ENCODE measurements at places on chromosomes 5 and 9.

DNA sequence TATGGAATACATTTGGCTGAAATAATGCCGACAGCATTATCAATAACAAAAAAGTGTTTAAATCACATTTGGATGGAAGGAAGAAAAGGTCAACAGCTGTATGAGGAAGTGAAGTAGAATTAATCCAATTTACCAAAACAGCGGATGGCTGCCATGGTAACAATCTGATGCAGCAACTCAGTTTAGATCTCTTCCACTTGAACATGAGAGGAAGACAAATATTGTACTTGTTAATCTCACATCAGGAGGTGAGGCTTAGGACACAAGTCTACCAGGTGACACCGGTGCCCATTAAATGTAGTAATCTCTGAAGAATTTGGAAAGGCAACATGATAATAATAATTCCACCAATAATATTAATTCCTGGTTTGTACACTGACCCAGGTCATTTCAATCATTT lies 2.4 kb downstream of the RASEF start:
- DNase-seq, result no peak

DNA sequence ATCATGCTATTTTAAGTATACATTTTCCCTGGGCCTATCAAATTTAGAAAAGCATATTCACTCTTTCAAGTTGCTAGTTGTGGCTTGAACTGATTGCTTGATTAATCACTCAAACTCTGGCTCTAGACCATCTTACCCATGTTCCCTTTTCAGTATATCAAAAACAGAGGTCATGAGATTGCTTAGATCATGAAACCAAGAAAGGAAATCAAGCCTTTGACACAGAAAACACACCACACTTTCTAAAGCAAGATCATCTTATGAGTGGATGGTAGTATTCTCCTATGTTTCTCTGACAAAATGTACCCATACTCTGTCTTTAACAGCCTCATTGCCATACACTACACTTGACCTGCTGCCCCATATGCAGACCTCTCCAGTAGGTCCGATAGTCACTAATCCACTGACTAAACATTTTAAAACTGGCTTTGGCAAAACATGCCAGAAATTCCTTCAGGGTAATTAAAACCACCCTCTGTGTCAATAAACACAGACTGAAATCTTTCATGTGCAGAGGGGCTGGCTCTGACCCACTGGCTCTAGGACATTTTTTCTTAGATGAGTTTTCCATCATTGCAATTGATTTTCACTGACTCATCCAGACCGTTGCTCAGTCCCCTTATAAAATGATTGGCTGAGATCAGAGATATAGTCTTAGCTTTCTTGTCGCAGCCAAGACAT lies 18.2 kb downstream of the PPP2R2B start:
- DNase-seq, result no peak

DNA sequence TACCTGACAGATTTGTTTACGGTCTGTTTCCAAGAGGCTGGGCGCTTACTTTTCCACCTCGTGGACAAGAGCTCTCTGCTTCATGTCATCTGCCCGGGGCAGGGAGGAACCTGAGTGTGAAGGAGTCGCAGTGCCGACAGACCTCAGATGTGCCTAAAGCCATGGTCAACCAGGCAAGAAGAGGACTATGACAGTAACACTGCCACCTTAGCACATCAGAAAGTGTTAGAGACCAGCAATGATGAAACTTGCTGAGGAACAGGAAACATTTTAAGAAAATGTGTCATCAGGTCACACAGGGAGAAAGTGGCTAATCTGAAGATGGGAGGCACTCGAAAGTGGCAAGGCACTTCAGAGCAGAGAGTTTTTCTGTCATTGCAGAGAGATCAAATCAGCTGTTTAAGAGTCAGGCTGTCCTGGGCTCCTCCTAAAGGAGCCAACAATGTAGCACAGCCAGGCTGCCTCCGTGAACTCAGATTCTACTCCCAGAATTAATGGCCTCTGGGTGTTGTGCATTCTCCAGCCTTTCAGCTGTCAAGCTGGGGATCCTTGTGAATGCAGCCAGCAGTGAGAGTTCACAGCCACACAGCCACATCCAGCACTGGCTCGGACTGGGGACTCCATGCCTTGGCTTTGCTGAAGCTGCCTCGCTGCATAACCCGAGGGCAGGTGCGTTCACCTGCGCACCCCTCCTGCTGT lies 94.6 kb downstream of the RAPGEF1 start:
- DNase-seq, result no peak

- no peak for DNase-seq
These were observed 42.9 kb upstream of the MEF2C start for GRCh38 chr5:88925692-88926490.

DNA sequence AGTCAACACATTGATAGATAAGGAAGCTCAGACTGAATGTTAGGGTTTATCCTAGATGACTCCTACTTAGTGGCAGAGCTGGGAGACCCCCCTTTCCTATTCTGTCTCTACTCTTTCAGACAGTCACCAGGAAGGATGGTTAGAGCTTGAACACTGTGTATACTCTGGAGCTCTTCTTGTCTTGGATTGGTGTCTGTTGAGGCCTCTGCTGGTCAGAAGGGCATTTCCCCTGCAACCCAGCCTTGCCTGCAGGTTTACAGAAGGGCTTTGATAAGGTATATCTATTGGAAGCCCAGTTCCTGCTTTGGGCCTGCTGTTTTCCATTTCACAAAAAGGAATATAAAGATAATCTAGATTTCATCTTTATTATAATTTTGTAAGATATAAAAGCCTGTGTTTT lies 71.8 kb downstream of the KDM4C start:
- DNase-seq, result no peak

GRCh38 chr9:133075925-133076630 lies 14.3 kb downstream of the CEL start:
- DNase-seq, result no peak

GRCh38 chr5:43336159-43336558 lies 22.9 kb upstream of the HMGCS1 start:
- DNase-seq, result no peak

GRCh38 chr5:106136061-106136460 lies 1534.7 kb downstream of the EFNA5 start:
- no peak for DNase-seq

DNA sequence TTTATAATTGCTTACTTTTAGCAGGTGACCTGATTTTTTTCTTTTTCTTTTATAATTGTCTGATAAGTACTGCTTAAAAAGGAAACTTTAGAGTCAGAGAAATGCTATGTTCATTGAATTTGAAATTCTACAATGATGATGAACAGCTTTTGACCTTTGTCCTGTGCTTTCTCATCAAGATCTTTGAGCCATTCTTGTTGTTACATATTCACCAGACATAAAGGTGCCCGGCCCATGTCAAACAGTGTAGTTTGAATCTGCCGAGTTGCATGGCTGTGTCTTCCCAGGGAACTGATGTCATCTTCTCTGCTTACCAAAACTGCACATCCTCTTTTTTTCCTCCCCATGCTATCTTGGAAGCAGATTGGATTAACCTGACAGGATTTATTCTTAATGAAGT lies 163.6 kb downstream of the LRRC70 start:
- DNase-seq, result no peak

DNA sequence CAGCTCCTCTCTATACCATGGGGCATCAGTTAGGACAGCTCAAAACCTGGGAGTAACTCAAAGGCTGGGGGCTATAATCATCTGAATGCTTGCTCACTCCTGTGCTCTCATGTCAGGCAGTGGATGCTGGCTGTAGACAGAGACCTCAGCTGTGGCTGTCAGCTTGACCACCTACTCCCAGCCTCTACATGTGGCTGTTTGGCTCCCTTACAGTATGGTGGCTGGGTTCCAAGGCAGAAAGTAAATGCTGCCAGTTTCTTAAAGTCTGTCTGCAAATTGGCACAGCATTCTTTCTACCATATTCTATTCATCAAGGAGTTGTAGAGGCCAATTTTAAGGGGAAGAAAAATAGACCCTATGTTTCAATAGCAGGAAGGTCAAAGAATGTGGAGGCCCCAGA lies 66.9 kb downstream of the TMC1 start:
- DNase-seq, result no peak

- DNase-seq, result no peak
These were observed 12.3 kb downstream of the DCAF10 start for GRCh38 chr9:37812773-37813379.

DNA sequence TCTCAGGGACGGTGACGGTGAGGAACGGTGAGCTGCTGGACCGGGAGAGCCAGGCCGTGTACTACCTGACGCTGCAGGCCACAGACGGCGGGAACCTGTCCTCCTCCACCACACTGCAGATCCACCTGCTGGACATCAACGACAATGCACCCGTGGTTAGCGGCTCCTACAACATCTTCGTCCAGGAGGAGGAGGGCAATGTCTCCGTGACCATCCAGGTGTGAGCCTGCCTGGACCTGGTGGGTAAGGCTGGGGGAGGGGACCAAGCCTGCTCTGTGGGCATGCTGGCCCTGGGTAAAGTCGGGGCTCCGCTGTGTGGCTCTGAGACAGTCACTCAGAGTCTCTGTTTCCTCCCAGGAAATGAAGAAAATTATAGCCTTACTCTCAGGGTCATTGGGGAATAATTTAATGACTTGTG lies 29.3 kb downstream of the CDHR2 start:
- DNase-seq, result no peak

DNA sequence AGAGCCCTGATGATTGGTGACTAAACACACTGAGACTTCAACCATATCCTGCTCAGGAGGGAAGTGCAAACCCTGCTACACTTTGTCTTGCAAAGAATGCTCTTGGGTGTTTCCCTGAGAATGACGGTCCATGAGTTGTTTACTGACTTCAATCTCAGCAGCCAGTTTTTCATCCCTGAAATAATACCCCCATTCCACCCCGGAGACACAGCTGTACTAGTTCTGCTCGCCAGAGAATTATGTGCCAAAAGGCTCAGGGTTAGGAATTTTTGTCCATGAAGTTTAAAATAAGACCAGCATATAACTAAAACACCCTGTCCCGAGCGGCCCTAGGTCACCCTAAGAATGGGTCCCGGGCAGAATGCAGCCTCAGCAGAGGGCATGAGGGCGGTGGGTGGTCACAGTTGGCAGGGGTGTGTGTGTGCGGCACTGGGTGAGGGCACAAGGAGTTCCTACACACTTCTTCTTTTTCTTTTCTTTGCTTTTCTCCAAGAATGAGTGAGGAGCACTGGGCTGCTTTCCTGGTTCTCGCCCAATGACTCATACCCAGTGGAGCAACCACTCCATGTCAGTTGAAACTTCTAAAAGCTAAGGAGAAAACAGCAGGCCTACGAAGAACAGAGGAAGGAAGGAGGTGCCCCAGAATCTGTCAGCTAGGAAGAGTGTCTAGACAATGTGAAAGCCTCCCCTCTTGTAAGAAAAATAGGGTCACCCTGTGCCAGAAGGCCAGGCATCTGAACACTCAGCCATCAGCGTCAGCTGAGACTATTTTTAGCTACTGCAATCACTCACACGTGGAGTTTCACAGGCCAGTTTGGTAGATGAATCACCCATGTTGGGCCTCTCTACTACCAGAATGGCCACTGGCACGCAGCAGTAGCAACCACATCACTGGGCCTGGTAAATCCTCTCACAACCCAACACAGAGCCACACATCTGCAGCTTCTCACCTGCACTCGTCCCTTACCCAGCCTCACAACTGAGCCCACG lies 105.9 kb downstream of the DPYSL3 start:
- DNase-seq, result no peak

GRCh38 chr5:84290673-84291072 lies 94.0 kb downstream of the EDIL3 start:
- DNase-seq, result no peak

DNA sequence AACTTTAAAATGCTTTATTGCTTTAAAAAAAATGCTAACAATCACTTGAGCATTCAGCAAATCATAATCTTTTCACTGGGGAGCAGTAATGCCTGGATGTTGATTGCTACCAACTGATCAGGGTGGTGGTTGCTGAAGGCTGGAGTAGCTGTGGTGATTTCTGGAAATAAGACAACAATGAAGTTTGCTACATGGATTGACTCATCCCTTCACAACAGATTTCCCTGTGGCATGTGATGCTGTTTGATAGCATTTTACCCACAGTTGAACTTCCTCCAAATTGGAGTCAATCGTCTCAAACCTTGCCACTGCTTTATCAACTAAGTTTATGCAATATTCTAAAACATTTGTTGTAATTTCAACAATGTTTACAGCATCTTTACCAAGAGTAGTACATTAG lies 83.3 kb downstream of the MLLT3 start:
- no peak for DNase-seq

- DNase-seq, result no peak
These were observed 7.6 kb upstream of the TRMT10B start for GRCh38 chr9:37745970-37746369.

DNA sequence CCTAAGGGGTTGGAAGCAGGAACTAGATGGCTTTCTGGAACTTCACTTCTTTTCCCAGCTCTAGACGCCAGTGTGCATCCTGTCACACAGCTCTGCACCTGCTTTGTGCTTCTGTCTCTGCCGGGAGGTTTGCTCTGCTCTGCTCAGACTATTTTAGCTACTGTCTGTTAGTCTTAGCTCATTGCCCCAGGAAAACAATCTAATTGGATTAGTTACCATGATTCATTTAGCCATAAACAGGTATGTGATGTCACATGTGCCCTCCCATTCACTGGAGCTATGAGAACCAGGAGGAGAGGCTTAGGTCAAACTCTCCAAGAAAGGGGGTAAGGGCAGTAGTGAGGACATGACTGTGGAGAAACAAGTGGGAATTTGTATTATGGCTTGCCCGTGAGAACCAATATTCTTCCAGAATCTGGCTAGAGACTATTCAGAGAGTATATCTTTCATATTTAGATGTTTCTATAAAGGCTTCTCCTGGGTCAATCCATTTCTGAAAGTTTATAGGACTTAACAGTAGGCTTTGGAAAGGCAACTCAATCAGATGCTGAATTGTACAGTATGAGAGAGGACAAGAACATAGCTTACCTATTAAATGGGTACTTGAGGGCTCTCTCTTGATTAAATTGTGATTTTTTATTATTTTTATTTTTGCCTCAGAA lies 22.4 kb upstream of the NREP start:
- DNase-seq, result no peak

GRCh38 chr9:25913806-25914205 lies 235.6 kb upstream of the TUSC1 start:
- no peak for DNase-seq

GRCh38 chr9:127567035-127567729 lies 44.9 kb upstream of the STXBP1 start:
- no peak for DNase-seq

- DNase-seq, result no peak
These were observed 38.3 kb downstream of the RETREG1 start for GRCh38 chr5:16578474-16578883.

GRCh38 chr9:37126214-37126788 lies 5.9 kb downstream of the ZCCHC7 start:
- DNase-seq, result no peak

- no peak for DNase-seq
These were observed 189.5 kb downstream of the ACTL7B start for GRCh38 chr9:108666240-108666784.

- DNase-seq, result no peak
These were observed 24.6 kb upstream of the QSOX2 start for GRCh38 chr9:136270173-136270705.

GRCh38 chr9:116075191-116075590 lies 78.4 kb upstream of the PAPPA start:
- DNase-seq, result no peak

Measured in stimulated activated CD8-positive, alpha-beta memory T cell treated with anti-CD3 and anti-CD28 coated beads, Interleukin-2, amount 100 ng/mL, for 1 hour (primary cell).